Stimulated activated CD8-positive, alpha-beta memory T cell treated with anti-CD3 and anti-CD28 coated beads, Interleukin-4, amount 100 ng/mL, for 1 hour (primary cell): ENCODE measurements at places on chromosomes 5 and 9.

GRCh38 chr5:22390888-22391287 lies 462.3 kb downstream of the CDH12 start:
- DNase-seq, result no peak

DNA sequence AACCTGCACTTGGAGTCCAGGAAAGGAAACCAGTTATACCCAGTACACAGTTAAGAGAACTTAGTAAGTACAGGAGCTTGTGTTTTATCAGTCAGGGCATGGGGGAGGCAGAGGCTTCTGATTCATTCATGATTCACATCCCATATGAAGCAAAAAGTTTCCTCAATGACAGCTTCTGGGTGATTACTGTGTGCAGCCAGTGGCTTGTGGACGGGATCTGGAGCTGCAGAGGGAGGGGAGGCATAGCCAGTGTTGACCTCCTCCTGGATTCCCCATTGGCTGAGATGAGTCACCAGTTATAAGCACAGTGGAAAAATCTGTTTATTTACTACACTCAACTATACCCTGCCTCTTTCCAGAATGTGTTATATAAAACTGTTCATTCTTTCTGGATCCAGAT lies 17.7 kb downstream of the IL31RA start:
- DNase-seq, result no peak

- no peak for DNase-seq
Observed at GRCh38 chr5:55582256-55582655, 47.5 kb upstream of the PLPP1 start.

DNA sequence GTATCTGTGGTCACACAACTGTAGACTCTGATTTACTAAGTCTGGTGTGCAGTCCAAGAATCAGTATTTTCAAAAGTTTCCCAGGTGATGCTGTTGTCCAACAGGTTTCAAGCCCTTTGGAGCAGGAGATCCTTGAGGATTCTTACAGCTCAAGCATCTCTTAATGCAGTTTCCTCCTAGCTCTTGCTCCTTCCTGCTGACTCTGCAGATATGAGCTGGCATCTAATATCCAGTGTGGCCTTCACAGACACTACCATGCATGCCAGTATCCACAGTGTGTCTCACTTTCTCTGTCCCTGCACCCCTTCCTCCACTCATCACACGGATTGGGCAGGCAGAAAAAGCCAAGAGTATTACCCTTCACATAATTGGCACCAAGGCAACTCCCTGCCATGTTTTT lies 182.2 kb upstream of the TNC start:
- no peak for DNase-seq

DNA sequence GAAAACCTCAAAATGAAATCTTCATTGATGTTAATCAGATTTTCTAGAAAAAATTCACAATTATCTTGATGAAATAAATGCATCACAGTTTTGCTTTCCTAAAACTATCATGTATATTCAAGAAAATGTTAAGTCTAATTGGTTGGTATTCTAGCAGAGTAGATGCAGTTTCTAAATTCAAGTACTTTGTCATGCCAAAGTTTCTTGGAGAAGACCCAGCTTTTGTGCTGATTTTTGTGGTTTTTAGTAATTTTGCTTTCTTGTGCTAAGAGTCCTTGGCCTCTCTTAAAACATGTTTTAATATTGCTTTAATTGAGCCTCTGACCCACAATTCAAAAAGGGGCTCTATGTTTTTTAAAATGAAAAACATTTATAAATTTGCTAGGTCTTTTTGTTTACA lies 924.8 kb upstream of the PTPRD start:
- no peak for DNase-seq

GRCh38 chr5:179188636-179189035 lies 128.5 kb downstream of the ZNF354C start:
- DNase-seq, result no peak

- DNase-seq, result no peak
Observed at GRCh38 chr5:1736065-1736464, 63.6 kb downstream of the MRPL36 start.

- no peak for DNase-seq
Observed at GRCh38 chr5:150263801-150264621, 25.6 kb downstream of the CAMK2A start.

- DNase-seq, result no peak
Observed at GRCh38 chr5:38883842-38884241, 38.0 kb downstream of the OSMR start.

DNA sequence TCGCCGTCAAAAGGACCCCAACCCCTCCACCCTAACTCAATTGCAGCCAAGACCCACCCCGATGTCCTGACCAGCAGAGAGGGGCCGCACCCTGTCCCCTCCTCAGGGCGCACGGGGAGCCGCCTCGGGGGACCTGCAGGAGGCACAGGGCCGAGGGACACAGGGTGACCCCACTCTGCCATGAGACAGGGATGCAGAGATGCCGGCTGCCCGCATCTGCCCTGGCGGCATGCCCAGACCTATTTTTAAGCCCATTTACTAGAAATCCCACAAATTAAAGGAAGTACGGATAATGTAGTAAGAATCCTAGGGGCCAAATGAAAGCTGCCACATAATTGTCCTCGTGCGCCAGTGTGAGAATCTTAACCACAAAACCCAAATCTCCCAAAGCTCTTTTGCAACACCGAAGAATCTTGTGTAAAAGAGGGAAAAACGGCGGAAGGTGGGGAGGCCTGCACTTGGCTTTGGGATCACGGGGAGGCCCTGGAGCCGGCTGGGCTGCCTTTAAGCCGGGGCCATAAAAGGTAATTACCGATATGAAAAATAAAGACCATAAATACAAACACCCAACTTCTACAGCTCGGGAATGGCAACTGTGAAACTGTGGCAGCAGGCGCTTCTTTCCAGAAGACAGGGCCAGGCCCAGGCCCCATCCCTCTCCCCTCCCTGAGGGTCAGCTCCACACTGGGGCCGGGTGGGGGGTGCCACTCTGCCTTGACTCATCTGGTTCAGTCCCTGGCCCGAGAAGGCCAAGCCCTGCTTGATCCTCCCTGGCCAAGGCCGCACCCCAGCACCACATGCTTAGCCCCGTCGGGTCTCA lies 35.0 kb downstream of the NACC2 start:
- DNase-seq, result no peak

- DNase-seq, result no peak
Observed at GRCh38 chr9:70539526-70539925, 125.1 kb upstream of the KLF9 start.

DNA sequence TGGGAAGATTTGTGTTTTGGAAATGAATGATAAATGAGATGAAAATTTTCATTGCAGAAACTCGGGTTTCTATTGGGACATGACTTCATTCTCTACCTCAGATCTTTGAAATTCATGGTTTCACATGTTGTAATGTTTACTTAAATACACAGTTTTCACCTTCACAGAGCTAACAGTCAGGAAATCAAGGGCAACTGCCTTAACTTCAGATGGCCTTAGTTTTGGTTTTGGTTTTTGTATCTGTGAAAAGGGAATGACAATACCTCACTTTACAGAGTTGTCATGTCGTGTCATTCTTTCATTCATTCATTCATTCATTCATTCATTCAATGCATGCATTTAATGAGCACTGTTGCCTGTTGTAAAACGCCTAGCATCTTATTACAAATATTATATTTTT lies 41.9 kb downstream of the NIM1K start:
- DNase-seq, result no peak

DNA sequence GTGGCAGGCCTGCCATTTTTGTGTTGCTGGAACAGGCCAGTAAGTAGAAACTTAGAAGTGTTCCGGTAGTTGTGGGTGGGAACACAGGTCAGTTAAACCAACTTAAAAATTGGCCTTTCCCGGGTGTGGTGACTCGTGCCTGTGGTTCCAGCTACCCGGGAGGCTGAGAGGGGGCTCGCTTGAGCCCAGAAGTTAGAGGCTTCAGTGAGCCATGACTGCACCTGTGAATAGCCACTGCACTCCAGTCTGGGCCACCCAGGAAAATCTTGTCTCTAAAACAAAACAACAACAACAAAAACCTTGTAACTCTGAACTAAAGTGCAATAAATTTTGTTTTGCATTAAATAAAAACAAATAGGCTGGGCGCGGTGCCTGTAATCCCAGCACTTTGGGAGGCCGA lies 1.4 kb upstream of the NHP2 start:
- no peak for DNase-seq

DNA sequence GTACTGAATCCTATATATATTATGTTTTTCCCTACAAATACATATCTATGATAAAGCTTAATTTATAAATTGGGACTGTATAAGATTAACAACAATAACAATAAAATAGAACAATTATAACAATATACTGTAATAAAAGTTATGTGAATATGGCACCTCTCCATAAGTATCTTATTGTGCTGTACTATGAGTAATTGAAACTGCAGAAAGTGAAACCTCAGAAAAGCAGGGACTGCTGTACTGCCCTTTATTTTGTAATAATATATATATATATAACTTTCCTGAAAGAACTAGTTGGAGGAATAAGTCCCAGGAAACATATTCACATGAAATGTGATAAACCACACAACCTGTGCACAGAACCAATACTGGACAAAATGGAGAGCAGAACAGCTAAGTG lies 77.3 kb downstream of the PAM start:
- DNase-seq, result no peak

- DNase-seq, result no peak
Observed at GRCh38 chr5:133612249-133612860, at the start of gene FSTL4. FSTL4 (minus strand) TSS chr5:133612541.

DNA sequence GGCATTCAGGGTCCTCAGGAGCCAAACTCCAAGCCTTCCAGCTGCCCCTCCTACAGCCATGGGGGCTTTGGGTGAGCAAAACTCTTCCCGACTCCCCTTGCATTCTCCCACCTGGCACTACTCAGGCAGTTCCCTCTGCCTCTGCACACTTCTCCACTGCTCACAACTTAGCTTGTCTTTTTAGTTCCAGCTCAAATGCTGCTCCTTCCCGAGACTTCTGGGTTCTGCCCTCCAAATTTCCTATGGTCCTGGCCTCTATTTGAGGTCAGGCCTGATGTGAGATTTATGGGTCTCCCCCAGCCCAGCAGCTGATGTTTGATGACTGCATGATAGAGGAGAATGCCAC lies 5.7 kb upstream of the SLC25A48 start:
- DNase-seq, result no peak

- DNase-seq, result no peak
Observed at GRCh38 chr5:115267617-115268016, 4.9 kb upstream of the PGGT1B start.

- DNase-seq, result no peak
Observed at GRCh38 chr5:83368835-83369234, 102.7 kb upstream of the VCAN start.

- DNase-seq, result no peak
Observed at GRCh38 chr9:124102363-124102762, 90.8 kb downstream of the LHX2 start.

GRCh38 chr9:95822583-95823431 lies 52.7 kb upstream of the ERCC6L2 start:
- no peak for DNase-seq

DNA sequence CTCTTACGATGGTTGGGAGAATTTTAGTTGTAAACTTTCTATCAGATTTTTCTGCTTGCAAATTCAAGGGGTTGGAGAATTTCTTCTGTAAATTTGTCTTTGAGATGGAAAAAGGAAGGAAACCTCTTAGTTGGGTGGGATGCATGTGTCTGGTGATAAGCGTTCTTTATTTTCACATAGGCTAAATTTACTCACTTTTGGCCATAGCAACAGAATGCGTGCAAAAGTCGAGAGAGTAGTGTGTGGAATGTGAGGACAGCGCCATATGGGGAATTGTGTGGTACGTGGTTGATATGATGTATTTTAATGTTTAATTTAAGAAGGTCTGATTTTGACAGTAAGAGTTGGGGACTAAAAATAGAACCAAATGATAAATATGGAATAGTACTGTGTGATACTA lies 282.2 kb downstream of the TAF11L14 start:
- DNase-seq, result no peak

GRCh38 chr5:12526113-12526512 lies 621.9 kb upstream of the CTNND2 start:
- no peak for DNase-seq

- DNase-seq, result no peak
Observed at GRCh38 chr5:137815202-137815990, 52.3 kb upstream of the MYOT start.

DNA sequence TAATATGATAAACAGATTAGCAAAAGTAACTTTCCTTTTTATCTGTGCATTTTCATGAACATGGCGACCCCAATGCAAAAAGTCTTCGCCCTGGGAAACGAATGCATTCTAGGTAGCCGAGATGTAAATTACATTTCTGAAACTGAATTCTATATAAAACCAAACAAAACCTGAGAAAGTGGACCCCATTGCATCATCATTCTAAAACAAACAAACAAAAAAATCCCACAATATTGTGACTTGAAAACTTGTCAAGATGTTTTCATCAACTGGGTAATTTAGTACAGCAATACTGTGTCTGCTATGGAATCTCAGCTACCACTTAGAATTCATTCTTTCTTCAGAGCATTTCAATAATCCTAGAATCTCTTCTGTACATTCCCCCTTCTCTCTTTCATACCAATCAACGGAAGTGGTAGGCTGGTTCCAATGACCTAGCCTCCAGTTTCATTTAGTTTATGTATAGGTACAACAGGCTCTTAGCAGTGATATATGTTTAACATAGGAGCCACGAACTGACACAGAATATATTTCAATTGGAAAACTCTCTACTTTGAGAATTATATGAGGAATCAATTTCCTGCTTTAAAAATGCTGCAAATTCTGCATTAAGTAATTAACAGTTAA lies 85.6 kb downstream of the FBXW11 start:
- DNase-seq, result no peak

GRCh38 chr5:178637356-178638074 lies 10.7 kb upstream of the CLK4 start:
- no peak for DNase-seq

- DNase-seq, result no peak
Observed at GRCh38 chr9:104300124-104300523, 203.9 kb upstream of the OR13F1 start.

DNA sequence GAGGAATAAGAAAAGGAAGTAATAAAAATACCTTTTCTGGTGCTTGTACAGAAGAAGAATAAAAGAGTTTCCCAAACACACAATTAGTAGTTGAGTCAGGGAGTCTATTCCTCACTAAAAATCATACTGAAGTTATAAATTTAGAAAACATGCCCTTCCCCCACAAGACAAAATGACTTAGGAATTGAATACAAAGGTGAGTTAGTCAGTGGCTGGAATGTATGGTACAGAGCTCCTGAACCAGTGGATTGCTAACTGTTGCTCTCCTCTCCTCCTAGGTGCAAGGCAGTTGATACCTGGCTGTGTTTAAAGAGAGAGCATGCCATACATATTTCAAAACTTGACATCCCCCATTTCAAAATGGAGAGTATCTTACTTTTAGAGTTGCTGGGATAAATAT lies 1.9 kb downstream of the GDA start:
- DNase-seq, result no peak

GRCh38 chr5:97078958-97079743 lies 63.3 kb downstream of the LIX1 start:
- DNase-seq, result no peak

DNA sequence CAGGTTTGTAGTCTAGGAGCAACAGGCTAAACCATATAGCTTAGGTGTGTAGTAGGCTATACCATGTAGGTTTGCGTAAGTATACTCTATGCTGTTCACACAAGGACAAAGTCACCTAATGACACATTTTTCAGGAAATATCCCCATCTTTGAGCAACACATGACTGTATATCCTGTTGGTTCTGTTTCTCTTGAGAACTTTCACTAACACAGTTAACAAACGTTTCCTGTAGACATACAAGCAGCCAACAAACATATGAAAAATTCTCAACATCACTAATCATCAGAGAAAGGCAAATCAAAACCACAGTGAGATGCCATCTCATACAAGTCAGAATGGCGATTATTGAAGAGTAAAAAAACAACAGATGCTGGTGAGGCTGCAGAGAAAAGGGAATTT lies 68.2 kb downstream of the NR2F1-AS1 start:
- DNase-seq, result no peak
